Stimulated activated CD8-positive, alpha-beta memory T cell treated with anti-CD3 and anti-CD28 coated beads, Interleukin-7, amount 100 ng/mL, for 1 hour (primary cell): ENCODE measurements at places on chromosomes 16 and 17.

DNA sequence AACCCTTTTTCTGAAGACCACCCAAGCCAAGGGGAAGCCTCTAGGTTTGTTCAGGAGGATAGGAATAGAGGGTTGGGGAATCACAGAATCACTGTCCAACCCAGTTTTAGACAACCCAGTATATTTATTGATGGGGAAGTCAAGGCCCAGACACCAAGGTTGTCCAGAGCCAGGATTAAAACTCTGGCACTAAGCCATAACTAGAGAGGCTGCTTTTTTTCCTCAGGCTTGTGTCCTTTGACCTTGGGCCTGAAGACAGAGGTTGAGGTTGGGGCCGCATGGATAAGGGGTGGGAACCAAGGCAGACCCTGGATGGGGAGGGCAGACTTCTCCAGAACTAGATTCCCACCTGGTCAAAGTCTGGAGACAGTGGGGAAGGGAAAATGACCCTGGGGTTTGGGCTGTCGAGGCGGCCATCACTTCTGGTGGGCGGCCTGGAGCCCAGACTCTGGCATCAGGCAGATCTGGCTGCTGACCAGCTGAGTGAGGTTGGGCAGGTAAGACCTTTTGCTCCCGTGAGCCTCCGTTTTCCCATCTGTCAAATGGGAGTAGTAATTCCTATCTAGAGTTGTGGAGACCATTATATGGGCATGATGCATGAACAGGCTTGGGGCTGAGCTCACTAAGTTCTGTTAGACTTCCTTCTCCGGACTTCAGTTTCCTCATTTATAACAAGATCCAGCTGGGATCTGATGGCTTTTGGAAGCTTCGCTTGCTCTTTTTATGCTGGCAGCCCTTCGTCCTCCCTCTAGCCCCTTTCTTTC is 17.9 kb downstream of the IGFBP4 start:
- no peak for DNase-seq

- DNase-seq = no peak
Observed at GRCh38 chr16:31084584-31085302, 4.0 kb downstream of the PRSS53 start.

- no peak for DNase-seq
Observed at GRCh38 chr16:1045993-1046911, 26.3 kb upstream of the SSTR5 start.

DNA sequence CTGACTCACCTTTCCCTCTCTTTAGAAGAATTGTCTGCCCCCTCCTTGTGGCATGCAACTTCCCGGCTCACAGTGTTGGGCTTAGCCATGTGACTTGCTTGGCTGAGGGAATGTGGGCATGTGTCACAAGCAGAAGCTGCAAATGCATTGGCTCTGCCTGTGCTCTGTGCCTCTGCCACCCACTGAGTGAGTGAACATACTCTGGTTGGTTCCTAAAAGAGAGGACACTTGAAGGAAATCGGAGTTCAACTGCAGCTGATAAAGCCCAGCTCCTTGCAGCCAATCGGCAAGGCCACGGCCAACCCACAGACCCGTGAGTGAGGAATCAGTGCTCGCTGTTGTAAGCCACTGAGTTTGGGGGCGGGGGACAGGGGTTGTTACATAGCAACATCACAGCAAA is 10.9 kb upstream of the GINS2 start:
- DNase-seq = no peak

GRCh38 chr17:31289790-31290189 is 7.2 kb downstream of the OMG start:
- DNase-seq = no peak

- DNase-seq = no peak
Observed at GRCh38 chr17:40265337-40265736, 22.3 kb upstream of the CDC6 start.
